ENCODE measurements at places on chromosomes 3 and 15.

DNA sequence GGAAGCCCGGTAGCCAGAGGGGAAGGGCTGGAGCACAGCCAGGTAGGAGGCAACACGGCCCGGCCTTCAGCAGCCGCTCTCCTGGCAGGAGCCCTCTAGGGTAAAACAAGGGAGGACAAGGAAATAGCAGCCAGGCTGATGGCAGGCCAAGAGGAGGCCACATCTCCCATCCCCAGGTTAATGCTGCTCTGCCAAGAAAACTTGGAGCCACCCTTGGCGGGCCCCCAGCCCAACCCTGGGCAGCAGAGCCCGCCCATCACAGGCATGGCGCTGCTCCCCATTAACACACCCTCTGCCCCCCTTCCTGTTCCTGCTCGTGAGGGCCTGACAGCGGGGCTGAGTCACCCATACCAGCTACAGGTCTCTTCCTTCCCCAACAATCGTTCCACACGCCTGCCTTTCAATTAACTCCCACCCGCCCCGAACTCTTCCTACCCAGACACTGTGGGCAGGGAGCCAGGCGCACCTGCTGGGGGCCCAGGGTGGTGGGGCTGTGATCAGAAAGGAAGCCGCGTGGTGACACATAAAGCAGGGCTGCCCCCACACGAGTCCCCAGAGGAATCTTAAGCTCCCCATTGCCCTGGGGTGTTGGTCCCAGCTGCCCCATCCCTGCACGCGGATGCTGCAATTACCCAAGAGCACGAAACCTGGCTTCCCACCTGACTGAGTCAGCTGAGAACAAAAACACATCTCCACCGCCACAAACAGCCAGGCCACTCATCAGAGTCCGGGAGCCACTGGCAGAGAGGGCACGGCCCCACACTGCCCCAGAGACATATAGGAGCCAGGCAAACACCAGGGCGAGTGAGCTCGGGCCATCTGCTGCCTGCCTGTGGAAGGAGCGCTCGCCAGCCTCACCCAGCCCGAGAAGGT is at the start of gene C15orf62:
C15orf62 (plus strand) TSS at position 707 of the 873 bp plus-strand sequence. CDS start 516 bp downstream, outside the sequence.
- DNase-seq, result peak; percentile 58

GRCh38 chr15:74392451-74392830 is 25.0 kb upstream of the CYP11A1 start:
- no peak for DNase-seq

- no peak for DNase-seq
Observed at GRCh38 chr3:42070524-42070923, 20.6 kb upstream of the TRAK1 start.

GRCh38 chr15:51218299-51218938 is 120.0 kb downstream of the CYP19A1 start:
- DNase-seq, result no peak

- no peak for DNase-seq
Observed at GRCh38 chr3:46539443-46540005, 26.6 kb downstream of the LRRC2 start.

GRCh38 chr3:129827765-129828164 is 65.7 kb downstream of the TMCC1 start:
- DNase-seq, result no peak

GRCh38 chr3:114686621-114687020 is 392.8 kb downstream of the TIGIT start:
- DNase-seq, result no peak

- no peak for DNase-seq
Observed at GRCh38 chr3:11050666-11051323, 58.2 kb downstream of the SLC6A1 start.

- DNase-seq, result no peak
Observed at GRCh38 chr3:135691240-135691639, 274.3 kb upstream of the PPP2R3A start.

DNA sequence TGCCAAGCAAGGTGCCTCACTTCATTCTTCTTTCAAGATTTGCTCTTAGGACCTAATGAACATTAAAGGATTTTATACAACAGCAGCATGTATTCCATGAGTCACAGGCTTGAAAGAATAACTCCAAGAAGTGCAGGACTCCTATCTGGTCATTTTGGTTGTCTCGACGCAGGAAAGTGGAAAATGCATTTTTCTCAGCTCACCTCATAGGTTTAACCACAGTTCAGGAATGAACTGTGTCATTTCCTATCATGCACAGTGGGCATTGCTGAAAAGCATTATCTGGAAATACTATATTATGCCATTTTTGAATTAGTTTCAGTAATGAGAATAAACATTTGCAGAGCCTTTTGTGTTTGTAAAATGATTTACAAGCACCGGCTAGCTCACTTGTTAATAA is 98.7 kb upstream of the BFSP2 start:
- no peak for DNase-seq

- DNase-seq, result no peak
Observed at GRCh38 chr3:141499284-141499683, 12.5 kb downstream of the RASA2 start.

DNA sequence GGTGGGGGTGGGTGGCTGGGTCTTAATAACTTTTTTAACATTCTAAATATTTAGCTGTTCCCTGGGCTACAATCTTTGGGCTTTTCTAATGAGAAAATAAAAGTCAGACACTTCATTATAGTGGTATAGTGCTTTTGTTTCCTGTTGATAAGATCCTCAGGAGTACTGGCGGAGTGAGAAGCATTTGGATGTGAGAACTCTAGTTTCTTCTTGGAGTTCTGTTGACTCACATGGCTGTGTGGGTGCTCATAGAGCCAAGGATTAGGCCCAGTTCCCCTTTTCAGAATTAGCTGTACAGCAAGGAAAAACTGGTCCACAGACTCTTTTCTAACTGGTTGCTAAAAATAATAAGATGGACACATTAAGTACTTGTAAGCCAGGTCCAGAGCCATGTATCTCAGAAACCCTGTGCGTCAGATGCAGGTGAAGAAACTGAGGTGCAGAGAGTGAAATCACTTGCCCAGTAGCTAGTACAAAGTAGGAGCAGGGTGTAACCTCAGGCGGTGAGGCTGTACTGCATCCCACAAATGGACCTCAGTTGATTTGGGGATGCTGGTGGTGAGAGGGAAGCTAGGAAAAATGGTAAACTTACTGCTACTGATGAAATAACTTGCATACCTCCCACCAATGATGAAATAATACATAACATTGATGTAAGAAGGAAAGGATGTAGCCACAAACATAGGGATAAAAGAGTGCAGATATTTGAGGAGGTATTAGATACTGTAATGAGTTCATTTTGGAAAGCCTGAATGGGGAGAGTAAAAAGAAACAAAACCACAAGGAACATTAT is 2.3 kb downstream of the ITPR1 start:
- DNase-seq, result no peak

DNA sequence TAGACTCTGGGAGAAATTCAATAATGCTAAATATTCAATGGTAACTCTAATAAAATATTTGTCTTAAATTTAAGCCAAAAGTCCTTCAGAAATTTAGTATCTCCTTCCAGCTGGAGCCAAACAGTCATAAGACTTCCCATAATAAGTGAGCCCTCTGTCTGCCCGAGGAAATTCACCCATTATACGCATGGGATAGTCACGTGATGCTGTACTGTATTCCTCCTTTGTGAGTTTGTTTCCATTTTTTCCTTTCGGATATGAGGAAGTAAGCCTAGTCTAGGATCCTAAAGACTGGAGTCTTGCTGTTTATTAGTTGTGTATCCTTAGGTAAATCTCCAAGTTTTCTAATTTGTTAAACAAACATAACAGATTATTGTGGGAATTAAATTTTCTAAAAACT is 110.4 kb upstream of the PLAAT1 start:
- no peak for DNase-seq

DNA sequence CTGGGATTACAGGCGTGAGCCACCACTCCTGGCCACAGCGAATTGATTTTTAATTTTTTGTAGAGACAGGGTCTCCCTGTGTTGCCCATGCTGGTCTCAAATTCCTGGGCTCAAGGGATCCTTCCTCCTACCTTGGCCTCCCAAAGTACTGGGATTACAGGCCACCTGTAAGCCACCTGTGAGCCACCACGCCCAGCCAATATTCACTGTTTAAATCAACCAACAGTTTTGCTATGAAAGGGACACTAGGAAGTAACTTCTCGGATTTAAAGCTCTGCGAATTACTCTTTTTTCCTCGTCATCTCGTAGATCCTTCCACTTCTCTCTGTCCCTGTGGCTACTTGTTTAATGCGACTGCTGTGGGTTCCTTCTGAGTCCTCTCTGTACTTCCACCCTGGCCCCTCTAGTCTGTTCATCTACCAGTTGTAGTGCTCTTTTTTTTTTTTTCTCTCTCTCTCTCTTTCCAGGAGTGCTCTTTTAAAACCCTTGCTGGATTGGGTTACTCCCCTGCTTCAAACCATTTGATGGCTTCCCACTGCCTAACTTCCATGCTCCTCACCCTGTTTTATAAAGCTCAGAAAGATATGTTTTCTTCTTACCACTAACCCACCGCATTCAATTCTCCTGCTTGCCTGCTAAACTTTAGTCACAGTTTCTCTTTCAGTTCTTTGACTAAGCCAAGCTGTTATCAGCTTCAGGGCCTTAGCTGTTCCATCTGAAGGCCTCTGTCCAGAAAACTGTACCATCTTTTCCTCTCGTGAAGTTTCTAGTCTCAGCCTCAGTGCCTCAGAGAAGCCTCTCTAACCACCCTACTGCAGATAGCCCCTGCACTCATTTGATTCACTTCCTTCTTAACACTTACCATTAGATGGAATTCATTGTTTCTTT is 12.4 kb downstream of the RTF1 start:
- DNase-seq, result no peak

DNA sequence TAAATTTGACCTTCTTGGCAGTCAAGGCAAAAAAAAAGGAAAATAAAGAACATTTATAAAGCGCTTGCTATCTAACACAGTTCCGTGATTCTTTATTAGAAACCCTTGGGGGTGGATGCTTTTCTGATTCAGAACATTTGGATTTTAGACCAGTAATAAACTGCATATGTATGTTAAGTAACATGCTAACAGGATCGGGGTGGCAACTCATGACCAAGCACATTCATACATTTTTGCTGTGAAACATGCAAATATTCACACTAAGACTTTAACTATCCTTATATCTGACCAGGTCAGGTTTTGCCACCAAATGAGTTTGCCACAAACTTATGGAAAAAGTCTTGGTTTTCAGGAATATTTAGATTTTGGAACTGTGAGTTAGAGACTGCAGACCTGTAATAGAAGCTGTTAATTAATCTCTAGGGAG is 30.4 kb upstream of the KLF13 start:
- DNase-seq, result no peak

- DNase-seq, result no peak
Observed at GRCh38 chr3:24160424-24161095, 215.5 kb downstream of the NR1D2 start.

GRCh38 chr15:77650265-77650664 is 17.6 kb upstream of the LINGO1 start:
- DNase-seq, result no peak

- no peak for DNase-seq
Observed at GRCh38 chr3:127053450-127053849, 70.5 kb downstream of the PLXNA1 start.

DNA sequence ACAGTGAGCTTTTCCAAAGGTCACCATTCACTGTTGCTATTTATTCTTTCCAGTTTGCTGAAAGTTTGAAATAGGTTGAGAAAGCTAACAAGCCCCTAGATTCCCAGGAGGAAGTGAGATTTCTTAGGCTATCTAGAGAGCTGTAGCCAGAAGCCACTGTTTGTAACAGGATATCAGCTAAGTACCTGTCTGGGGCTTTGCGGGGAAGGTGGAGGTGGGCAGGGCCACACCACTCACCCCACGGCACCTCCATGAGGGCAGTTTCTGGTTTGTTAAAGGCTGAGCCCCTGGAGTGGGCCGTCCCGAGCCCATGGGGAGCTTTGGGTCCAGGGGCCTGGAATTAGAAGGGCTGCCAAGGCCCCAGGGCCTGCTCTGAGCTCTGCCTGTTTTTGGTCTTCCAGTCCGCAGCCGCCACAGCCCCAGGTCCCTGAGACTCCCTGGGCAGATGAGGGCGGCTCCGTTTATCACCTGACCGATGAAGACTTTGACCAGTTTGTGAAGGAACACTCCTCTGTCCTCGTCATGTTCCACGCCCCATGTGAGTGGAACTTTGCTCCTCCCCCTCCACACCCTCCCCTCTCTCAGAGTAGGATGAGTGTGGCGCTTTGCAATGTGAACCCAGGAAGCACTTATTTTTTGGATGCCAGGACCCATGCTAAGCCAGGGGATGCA is 63.4 kb downstream of the PDIA5 start:
- DNase-seq, result no peak

DNA sequence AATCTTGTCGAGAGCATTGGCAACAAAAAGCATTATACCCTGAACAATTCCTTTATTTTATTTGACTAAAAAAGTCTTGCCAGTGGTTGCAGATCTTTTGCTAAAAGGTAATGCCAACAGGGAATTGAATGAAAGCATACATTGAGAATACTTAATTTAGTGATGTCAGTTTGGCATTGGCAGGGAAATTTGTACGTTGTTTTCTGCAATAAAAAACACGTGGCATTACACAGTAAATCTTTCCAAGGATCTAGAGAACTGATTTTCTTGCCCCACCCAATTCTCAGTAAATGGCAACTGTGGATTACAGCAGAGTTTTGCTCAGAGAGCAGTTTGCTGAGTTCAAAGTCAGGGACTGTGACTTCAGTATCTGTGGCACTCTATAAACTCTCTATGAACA is 38.3 kb upstream of the IGSF10 start:
- no peak for DNase-seq

- DNase-seq, result no peak
Observed at GRCh38 chr3:107392549-107393165, 15.4 kb downstream of the CCDC54 start.

DNA sequence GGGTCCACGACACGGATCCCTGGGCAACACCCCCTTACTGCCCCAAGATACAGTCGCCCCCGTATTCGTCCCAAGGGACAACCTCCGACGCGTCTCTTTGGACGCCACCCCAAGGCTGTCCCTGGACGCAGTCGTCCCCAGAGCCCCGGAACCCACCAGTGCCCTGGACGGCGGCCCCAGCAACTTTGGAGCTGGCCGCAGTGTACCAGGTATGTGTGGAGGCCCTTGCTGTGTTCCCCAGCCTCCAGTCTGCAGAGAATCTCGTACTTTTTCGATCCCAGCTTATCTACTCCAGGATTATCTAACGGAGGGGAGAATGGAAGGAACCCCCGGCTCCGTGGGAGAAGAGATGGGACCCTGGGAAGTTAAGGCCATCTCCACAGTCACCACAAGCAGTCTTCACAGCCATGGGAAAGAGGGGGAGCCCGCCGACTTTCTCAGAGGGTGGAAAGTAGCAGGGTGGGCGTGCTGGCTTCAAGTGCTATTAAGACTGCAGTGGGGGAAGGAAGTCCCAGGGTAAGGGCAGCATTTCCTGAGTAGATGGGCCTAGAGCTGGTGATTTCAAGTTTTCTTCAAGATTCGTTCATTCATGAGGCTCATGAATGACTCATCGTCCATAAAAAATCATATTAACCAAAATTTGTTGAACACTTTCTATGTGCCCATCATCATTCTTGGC is 1.1 kb downstream of the MESP2 start:
- DNase-seq, result no peak

- DNase-seq, result no peak
Observed at GRCh38 chr15:43204016-43204901, 16.6 kb downstream of the EPB42 start.
